ENCODE measurements at places on chromosomes 4 and X.
A peak's percentile ranks its signal among the peaks of the same experiment; 100 is the strongest.

DNA sequence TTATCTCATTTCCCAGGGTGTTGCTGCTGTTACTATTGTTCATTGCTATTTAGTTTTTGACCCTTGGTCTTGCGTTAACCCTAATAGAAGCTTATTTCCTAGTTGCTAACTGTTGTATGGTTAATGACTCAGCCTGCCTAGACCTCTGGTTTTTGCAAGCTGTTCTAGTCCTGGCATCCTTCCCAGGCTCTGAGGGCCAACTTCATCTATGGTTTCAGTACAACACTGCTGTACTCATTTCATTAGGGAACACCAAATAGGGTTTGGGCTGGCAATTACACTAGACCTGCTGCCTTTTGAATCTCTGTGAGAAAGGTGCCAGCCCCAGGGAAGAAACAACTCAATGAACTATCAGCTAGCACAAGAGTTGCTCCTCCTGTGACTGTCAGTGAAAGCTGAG lies 59.6 kb downstream of the DCX start:
- H3K4me3 ChIP-seq: no peak overlapping the region
- no peaks in the 10 kb centered on the region for H3K27me3 ChIP-seq
- DNase-seq: no peak

GRCh38 chrX:45689971-45690370 lies 489.3 kb upstream of the DIPK2B start:
- DNase-seq: no peak
- H3K27ac ChIP-seq: no peak overlapping the region
- no peak overlapping the region for H3K4me3 ChIP-seq
- no peaks in the 10 kb centered on the region for H3K4me1 ChIP-seq

DNA sequence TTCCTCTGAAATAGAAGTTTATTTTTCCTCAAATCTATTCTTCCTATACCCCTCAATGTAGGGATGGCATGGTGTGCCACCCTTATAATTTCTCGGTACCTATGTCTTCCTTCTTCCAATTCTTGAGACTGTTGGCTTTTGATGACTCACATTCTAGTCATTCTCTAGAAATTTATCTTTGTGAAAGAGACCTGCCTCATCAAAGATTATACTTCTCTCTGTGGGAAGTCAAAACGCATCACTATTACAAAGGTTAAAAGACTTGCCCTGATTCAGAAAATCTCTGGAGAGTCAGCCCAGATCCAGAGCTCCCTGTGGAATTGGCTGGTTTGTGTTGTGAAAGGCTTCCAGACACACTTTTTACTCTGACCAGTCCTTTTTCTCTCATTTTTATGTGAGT lies 65.9 kb upstream of the FSTL5 start:
- H3K27ac ChIP-seq: no peak overlapping the region
- no peak for DNase-seq
- no peaks in the 10 kb centered on the region for H3K4me1 ChIP-seq
- H3K36me3 ChIP-seq: no peaks in the 10 kb centered on the region
- no peaks in the 10 kb centered on the region for H3K27me3 ChIP-seq

- H3K27me3 ChIP-seq: no peaks in the 10 kb centered on the region
- no peaks in the 10 kb centered on the region for H3K4me1 ChIP-seq
- DNase-seq: no peak
- no peaks in the 10 kb centered on the region for H3K36me3 ChIP-seq
- H3K27ac ChIP-seq: no peak overlapping the region
Measured at GRCh38 chrX:96407072-96407471, 277.6 kb upstream of the DIAPH2 start.

DNA sequence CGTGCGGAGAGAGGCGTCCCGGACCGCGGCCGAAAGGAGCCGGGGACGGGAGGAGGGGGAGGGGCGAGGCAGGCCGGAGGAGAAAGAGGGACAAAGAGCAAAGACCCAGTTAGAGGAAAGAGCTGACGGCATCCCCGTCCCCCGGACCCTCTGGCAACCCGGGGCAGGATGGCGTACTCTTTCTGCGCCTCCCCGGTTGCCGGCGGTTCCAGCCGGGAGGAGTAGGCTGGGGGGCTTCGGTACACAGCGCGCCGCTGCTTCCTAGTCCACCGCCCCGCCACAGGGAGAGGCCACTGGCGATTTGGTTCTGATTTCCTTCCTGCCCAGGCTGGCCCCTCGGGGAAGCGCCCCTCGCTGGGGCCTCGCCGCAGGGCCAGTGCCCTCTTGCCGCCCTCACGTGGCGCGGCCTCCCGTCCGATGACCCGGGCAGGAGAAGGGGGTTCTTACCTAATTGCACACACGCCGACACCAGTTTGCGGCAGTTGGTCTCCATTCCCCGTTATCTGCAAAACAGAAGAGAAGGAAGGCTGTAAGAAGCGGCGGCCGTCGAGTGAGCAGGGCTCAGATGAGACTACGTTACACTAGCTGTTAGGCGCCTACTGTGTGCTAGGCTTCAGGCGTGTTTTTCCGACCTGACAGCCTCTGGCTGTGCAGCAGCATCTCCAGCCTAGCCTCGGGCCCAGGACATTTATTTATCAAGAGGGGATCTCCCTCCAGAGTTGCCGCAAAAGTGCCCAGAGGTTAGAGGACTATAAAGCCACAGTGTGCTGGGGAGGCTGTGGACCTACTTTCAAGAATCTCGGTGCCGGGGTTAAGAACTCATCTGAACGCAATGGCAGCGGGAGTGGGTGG lies 9.9 kb upstream of the PITX2 start:
- H3K27me3 ChIP-seq: peaks cover 91% of the 10 kb centered on the region
- no peak for DNase-seq
- peaks cover 8% of the 10 kb centered on the region for H3K36me3 ChIP-seq
- H3K4me3 ChIP-seq: no peak overlapping the region

- peaks cover 16% of the 10 kb centered on the region for H3K27me3 ChIP-seq
- peaks cover 6% of the 10 kb centered on the region for H3K4me1 ChIP-seq
- no peak overlapping the region for H3K27ac ChIP-seq
- peak; percentile 8 for DNase-seq
- peaks cover 4% of the 10 kb centered on the region for H3K36me3 ChIP-seq
- peak overlapping the region; percentile 74 for H3K4me3 ChIP-seq
Measured at GRCh38 chrX:65821721-65822496, 154.5 kb downstream of the MSN start.

DNA sequence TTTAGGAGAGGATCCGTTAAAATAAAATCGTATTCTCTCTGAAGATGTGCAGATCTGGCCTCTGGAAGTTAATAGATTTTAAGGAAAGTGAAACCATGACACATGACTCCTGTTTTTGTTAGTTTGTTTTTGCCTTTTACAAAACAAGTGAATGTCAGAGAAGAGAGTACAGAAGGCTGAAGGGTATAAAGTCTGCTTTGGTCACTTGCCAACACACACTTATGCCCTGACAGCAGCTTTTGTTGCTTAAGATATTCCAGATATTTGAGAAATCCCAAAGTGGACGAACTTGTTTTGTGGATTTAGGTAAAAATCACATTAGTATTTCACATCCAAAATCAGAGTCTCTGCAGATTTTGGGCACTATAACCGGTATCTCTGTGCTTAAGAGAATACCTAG lies 192.4 kb upstream of the RASGEF1B start:
- no peak overlapping the region for H3K27ac ChIP-seq
- H3K36me3 ChIP-seq: no peaks in the 10 kb centered on the region
- no peaks in the 10 kb centered on the region for H3K4me1 ChIP-seq
- DNase-seq: no peak
- no peak overlapping the region for H3K4me3 ChIP-seq

- H3K4me3 ChIP-seq: no peak overlapping the region
- no peak overlapping the region for H3K27ac ChIP-seq
- H3K36me3 ChIP-seq: peaks cover 46% of the 10 kb centered on the region
- no peaks in the 10 kb centered on the region for H3K27me3 ChIP-seq
- H3K4me1 ChIP-seq: peaks cover 15% of the 10 kb centered on the region
Measured at GRCh38 chr4:2929469-2929868, 33.7 kb downstream of the NOP14 start.

- H3K27ac ChIP-seq: no peak overlapping the region
- no peaks in the 10 kb centered on the region for H3K27me3 ChIP-seq
- H3K36me3 ChIP-seq: no peaks in the 10 kb centered on the region
- H3K4me1 ChIP-seq: no peaks in the 10 kb centered on the region
Measured at GRCh38 chr4:53656421-53656981, 65.2 kb upstream of the LNX1 start.

GRCh38 chr4:158304694-158305093 lies 94.4 kb downstream of the TMEM144 start:
- no peak for DNase-seq
- H3K27me3 ChIP-seq: no peaks in the 10 kb centered on the region
- no peak overlapping the region for H3K27ac ChIP-seq
- H3K36me3 ChIP-seq: no peaks in the 10 kb centered on the region
- no peak overlapping the region for H3K4me3 ChIP-seq

DNA sequence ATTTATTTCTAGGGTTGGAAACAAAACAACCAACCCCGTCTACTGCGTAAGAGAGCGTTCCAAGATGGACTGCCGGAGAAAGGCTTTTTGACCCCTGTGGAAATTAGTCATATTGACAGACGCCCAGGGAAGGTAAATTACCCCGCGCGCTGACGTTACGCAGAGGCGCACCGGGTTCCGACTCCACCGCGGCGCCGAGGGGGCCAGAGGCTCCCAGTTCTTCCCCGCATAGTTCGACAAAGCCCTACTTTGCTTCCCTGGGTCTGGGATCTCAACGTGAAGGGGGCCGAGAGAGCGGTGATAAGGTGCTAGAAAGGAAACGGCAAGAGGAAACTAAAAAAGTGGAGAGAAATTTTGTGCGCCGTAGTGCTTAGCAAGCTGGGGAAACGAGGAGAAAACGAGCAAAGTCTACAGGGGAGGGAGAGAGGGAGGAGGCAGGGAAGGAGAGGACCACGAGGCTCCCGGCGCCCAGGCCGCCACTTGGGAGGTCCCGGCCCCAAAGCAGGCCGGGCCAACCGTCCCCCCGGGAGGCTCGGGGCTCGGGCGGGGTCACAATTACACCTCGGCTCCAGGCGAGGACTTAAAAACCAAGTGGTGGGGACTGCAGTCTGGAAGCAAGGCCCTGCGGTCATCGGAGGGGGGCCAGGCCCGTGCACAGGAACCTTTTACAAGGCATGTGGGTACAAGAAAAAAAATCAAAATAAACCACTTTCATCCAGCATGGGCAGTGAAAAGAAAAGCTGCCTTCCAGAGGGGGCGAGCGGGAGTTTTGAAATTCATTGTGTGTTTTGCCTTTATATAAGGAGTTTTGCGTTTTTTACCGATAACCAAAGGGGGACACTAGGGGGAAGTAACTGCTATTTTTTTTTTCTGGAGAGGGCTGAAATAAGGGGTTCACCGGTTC lies 13.2 kb downstream of the HAND2 start:
- H3K36me3 ChIP-seq: peaks cover 3% of the 10 kb centered on the region
- peaks cover 99% of the 10 kb centered on the region for H3K27me3 ChIP-seq
- peak overlapping the region; percentile 26 for H3K4me3 ChIP-seq
- H3K27ac ChIP-seq: peak overlapping the region; percentile 67
- DNase-seq: no peak
